ENCODE measurements at places on chromosomes 6 and 20. TPM values are rescaled to one million over a fixed set of nuclear protein-coding genes. Genes with fewer than 3 reads are reported as not detected.

GRCh38 chr20:4366076-4366475 lies 350.7 kb upstream of the RNF24 start:
- no peak for DNase-seq
- H3K36me3 ChIP-seq, result no peaks in the 10 kb centered on the region
- H3K27me3 ChIP-seq, result no peaks in the 10 kb centered on the region
- H3K27ac ChIP-seq, result no peak overlapping the region
- H3K4me3 ChIP-seq, result no peak overlapping the region

LY6G6F gene
- not detected for total RNA-seq

- H3K36me3 ChIP-seq, result no peaks in the 10 kb centered on the region
- no peak for DNase-seq
- H3K27me3 ChIP-seq, result no peaks in the 10 kb centered on the region
- H3K4me1 ChIP-seq, result peaks cover 27% of the 10 kb centered on the region
- H3K27ac ChIP-seq, result no peak overlapping the region
Observed at GRCh38 chr6:106874481-106874880, 100.0 kb downstream of the CD24 start.

RBPJL gene
- total RNA-seq, result not detected

GRCh38 chr6:71349395-71349794 lies 60.8 kb downstream of the OGFRL1 start:
- H3K27me3 ChIP-seq, result no peaks in the 10 kb centered on the region
- H3K27ac ChIP-seq, result no peak overlapping the region
- H3K4me1 ChIP-seq, result 0 out of 2 replicates have a peak, but pooled peaks cover 5% of the 10 kb centered on the region
- no peaks in the 10 kb centered on the region for H3K36me3 ChIP-seq

TOX2 gene
- total RNA-seq, result 6.2 TPM

DNA sequence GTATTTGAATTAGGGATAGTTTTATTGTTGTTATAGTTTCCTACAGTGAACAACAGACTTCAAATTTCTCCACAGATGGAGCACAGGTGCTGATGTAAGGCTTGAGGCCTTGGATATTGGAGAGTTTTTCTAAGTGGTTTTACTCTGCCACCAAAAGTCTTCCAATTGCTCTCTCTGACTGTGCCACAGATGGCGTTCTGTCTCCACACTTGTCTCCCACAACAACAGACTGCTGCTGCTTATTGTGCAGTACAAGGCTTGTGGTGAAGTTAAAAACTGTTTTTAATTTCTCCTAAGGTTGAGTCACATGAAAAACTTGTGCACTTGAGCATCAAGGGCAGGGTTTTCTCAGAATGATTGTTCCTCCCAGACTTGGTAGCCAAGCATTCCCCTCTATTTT lies 460.9 kb upstream of the KHDRBS2 start:
- no peak overlapping the region for H3K4me3 ChIP-seq
- DNase-seq, result no peak
- H3K4me1 ChIP-seq, result no peaks in the 10 kb centered on the region
- H3K27me3 ChIP-seq, result no peaks in the 10 kb centered on the region

- DNase-seq, result no peak
- no peaks in the 10 kb centered on the region for H3K4me1 ChIP-seq
- H3K27me3 ChIP-seq, result no peaks in the 10 kb centered on the region
- no peak overlapping the region for H3K27ac ChIP-seq
- H3K36me3 ChIP-seq, result no peaks in the 10 kb centered on the region
Observed at GRCh38 chr6:167654389-167654788, 172.3 kb upstream of the AFDN start.

ZC3H12D gene
- total RNA-seq, result not detected

DNA sequence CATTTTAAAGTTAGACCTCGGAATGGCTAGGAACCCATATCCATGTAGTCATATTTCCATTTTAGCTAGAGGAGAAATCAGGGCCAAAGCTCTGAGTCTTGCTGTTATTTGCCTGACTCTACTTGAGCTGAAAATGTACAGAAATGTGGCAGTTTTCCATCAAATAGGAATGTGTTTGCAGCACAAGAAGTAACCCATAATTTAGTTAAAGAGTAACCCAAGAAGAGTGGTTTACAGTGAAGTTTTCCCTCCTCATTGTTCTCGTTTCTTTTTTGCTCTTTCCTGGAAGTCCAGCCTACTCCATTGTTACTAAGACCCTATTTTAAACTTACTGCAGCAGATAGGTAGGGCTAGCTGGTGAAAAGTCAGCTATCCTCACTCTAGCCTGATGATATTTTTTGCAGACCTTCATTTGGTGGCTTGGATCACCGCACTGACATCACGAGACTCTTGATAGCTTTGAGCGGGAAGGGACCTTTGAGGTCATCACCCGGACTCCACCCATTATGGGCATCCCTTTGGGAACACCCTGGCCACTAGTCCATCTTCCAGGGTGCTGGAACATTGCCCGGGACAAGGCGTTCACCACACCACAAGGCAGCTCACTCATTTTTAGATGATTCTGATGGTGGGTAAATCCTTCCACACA lies 28.0 kb upstream of the ADGRF5 start:
- no peak overlapping the region for H3K4me3 ChIP-seq
- H3K4me1 ChIP-seq, result peaks cover 11% of the 10 kb centered on the region
- no peak overlapping the region for H3K27ac ChIP-seq
- no peak for DNase-seq
- H3K27me3 ChIP-seq, result no peaks in the 10 kb centered on the region

GRCh38 chr20:60255415-60255814 lies 297.2 kb downstream of the CDH26 start:
- H3K27me3 ChIP-seq, result peaks cover 3% of the 10 kb centered on the region
- H3K36me3 ChIP-seq, result no peaks in the 10 kb centered on the region
- no peak overlapping the region for H3K27ac ChIP-seq
- no peak overlapping the region for H3K4me3 ChIP-seq
- no peak for DNase-seq
- peaks cover 13% of the 10 kb centered on the region for H3K4me1 ChIP-seq

DNA sequence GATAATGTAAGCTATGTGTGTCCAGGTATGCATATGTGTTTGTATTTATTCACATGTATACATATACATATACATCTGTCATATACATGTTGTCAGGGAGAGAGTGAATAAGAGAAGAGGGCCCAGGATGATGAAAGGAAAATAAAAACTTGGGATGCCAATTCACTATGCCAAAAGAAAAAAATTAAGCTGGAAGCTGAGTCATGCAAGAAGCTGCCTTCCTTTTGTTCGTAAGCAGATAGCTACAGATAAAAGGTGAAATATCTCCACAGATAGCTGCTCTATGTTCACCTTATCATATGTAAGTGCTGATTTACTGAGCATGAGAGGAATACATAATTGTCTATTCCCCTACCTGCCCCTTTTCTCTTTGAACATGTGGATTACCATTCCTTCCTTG lies 579.9 kb downstream of the EPM2A start:
- H3K27ac ChIP-seq, result no peak overlapping the region
- no peaks in the 10 kb centered on the region for H3K36me3 ChIP-seq
- H3K4me3 ChIP-seq, result no peak overlapping the region

DNA sequence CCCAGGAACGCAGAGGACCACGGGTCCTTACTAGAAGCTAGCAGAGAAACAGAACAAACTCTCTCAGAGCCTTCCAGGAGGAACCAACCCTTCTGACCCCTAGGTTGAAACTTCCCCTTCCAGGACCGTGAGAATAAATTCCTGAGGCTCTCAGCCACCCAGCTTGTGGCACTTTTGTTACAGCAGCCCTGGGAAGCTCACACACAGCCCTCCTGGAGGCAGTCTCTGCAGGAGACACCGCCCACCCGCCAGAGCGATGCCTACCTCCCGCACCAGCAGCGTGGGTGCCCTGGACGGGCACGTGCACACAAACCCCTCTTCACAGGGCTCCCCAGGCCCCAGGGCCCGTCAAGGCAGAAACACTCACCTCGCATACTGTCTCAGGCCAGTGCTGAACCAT lies 4.2 kb downstream of the RNASET2 start:
- no peak overlapping the region for H3K27ac ChIP-seq
- DNase-seq, result no peak
- no peak overlapping the region for H3K4me3 ChIP-seq
- H3K27me3 ChIP-seq, result no peaks in the 10 kb centered on the region
- peaks cover 19% of the 10 kb centered on the region for H3K4me1 ChIP-seq
- H3K36me3 ChIP-seq, result no peaks in the 10 kb centered on the region

PNPLA1 gene
- total RNA-seq, result not detected

AVP gene
- not detected for total RNA-seq

GRCh38 chr20:6299456-6299855 lies 176.6 kb upstream of the FERMT1 start:
- H3K4me1 ChIP-seq, result no peaks in the 10 kb centered on the region
- DNase-seq, result no peak
- no peak overlapping the region for H3K4me3 ChIP-seq
- no peak overlapping the region for H3K27ac ChIP-seq

TNXB gene
- not detected for total RNA-seq

DNA sequence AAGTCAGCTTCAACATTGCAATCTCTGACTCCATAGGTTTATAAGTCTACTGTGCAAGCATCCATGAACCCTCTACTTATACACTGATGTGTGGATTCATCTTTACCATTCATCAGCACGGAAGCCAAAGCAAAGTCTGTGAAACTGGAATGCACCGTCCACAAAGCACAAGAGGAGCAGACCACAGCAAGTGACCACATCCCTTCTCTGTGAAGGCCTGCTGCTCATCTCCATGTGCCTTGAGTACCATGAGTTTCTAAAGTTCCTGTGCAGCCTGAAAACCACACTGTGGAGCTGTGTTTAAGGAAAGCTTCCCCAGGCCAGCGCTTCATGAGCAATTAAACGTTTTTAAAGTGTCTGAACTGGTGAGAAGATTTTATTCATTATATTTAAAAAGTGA lies 20.0 kb downstream of the GABRR1 start:
- H3K4me3 ChIP-seq, result no peak overlapping the region
- no peak for DNase-seq
- H3K4me1 ChIP-seq, result no peaks in the 10 kb centered on the region

MAP3K5 gene
- total RNA-seq, result 8.3 TPM

PDRG1 gene
- 13.4 TPM for total RNA-seq

DNA sequence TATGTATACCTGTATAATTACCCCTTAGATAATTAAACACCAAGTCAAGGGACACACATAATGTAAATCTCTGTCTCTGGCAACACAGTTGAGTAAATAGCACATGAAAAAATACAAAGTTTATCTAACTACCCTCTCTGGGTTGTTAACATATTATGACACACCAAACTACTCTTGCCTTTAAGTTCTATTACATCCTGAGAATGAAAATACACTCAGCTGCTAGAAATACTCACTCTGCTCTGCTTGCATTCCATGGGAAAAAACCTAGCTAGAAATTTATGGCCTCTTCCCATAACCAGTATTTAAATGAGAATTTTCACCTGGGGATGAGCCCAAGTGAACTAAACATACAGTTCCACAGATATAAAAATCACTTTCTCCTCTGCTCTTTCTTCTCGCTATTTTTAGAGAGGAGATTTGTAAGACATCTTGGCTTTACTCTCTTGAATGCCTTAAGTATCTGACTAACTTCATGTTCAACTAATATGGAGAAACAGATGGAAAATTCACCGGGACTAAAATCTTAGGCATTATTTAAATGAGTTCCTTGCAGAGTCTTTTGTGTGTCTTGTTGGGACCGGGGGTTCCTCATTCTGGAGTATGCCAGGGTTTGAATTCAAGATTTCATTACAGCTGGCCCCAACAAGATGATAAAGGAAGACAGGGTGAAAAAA lies 140.9 kb downstream of the GJA10 start:
- H3K36me3 ChIP-seq, result no peaks in the 10 kb centered on the region
- no peaks in the 10 kb centered on the region for H3K27me3 ChIP-seq
- H3K4me1 ChIP-seq, result peaks cover 9% of the 10 kb centered on the region
- no peak for DNase-seq

PRRT1 gene
- not detected for total RNA-seq

GRM4 gene
- not detected for total RNA-seq

- H3K36me3 ChIP-seq, result no peaks in the 10 kb centered on the region
- DNase-seq, result no peak
- H3K4me3 ChIP-seq, result no peak overlapping the region
- 0 out of 2 replicates have a peak, but pooled peaks cover 3% of the 10 kb centered on the region for H3K27me3 ChIP-seq
Observed at GRCh38 chr6:27254566-27254965, 7.1 kb downstream of the PRSS16 start.

DNA sequence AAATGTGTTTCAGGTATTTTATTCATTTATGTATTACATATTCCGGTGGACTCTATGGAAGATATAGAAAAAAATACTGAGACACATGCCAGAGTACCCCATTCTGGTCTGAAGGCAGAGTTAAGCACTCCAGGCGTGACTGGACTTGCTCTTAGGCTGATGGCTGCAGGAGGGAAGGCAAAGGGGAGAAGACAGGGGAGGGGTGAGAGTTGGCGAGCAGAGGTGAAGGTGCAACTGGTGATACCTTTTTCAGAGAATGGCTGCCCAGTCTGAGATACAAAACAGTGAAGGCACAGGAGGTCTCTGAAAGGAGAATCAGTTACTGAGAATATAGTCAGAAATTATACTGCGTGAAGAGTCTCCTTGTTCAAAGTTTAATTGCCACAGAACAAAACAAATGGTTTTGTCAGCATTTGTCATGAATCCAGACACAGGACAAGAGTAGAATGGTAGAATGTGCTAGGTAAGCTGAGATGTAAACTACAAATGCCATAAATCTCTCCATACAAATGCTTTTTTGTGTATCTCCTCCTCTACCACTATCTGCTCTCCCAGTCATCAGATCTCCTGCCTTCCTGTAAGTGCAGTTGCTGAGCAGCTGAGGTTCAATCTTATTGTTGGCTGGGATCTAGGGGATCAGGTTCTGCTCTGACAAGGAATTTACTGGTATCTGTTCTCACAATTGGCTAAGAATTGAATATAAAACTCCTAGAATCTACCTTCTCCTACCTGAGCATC lies 104.2 kb upstream of the DST start:
- H3K4me1 ChIP-seq, result peaks cover 56% of the 10 kb centered on the region
- H3K27ac ChIP-seq, result no peak overlapping the region
- DNase-seq, result no peak
- H3K27me3 ChIP-seq, result no peaks in the 10 kb centered on the region

DNA sequence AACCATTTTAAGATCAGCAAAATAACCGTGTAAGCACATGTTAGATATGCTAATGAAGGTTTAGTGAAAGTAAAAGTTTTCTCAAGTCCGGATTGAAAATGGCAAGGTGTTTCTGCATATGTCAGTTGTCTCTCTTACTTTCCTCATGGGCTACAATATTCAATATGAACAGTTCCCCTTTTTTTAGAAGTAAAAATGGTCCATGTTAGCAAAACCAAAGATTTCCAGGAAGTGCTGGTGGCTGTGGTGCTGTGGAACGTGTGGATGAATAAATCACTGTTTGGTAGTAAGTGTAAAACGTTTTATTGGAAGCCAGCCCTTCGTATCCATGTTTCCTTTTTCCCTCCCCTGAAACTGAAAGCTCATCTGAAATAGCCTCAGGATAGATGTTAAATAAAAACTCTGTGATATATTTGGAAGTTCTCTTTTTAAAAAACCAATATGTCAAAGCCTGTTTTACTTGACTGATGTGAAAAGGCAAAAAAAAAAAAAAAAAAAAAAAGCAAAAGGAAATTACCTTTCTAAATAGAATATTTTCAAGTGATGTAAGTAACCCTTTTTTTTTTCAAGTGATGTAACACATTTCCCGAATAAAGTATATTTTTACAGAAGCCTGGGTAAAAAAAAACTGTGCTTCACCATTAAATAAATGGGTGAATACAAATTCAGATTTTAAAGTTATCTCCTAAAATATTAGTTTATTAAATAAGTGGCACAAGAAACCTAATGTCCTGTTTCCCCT lies 41.9 kb downstream of the PLEKHG1 start:
- 0 out of 2 replicates have a peak, but pooled peaks cover 3% of the 10 kb centered on the region for H3K4me1 ChIP-seq
- H3K27ac ChIP-seq, result no peak overlapping the region
- no peak for DNase-seq
- H3K27me3 ChIP-seq, result peaks cover 11% of the 10 kb centered on the region
- H3K36me3 ChIP-seq, result no peaks in the 10 kb centered on the region
